Gastroesophageal sphincter (tissue), 4 donors: ENCODE measurements at places on chromosomes 13 and 19. TPM values are rescaled to one million over a fixed set of nuclear protein-coding genes. Genes with fewer than 3 reads are reported as not detected.

The F2RL3 gene
- total RNA-seq: 2.6 TPM

The ANKLE1 gene
- 0.81 TPM for total RNA-seq

The BEST2 gene
- total RNA-seq: not detected

The LGALS4 gene
- total RNA-seq: not detected

The LSM14A gene
- total RNA-seq: 141 TPM

The C3 gene
- 724 TPM for total RNA-seq

The WIZ gene
- 45.0 TPM for total RNA-seq

The RYR1 gene
- 1.6 TPM for total RNA-seq

The CD177 gene
- 0.93 TPM for total RNA-seq

The EPS8L1 gene
- total RNA-seq: 2.2 TPM

The ZNF208 gene
- 14.7 TPM for total RNA-seq

The ATP4A gene
- total RNA-seq: not detected
